ENCODE measurements at places on chromosomes 5 and 9.

- no peaks in the 10 kb centered on the region for H3K4me1 ChIP-seq
- DNase-seq: no peak
- H3K4me3 ChIP-seq: no peak overlapping the region
- peaks cover 2% of the 10 kb centered on the region for H3K27me3 ChIP-seq
Measured at GRCh38 chr9:108182950-108183381, 672.8 kb downstream of the ACTL7B start.

DNA sequence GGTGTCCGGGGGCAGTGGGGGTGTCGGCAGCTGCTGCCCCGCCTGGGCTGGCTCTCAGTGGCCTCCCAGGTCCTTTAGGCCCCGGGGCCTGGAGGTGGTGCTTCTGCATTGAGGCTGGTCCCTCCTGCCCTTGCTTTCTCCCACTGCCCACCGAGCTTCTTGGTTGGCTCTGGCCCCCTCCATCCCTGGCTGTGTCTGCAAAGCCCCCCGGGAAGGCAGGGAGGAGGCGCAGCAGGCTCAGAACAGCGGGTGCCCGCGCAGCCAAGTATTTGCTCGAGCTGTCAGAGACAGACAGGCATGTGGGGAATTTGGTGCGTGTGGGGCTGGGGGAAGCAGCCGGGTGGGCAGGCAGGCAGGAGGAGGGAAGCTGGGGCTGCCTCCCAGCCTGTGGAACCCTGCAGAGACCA is 11.5 kb downstream of the CXXC5 start:
- no peak for DNase-seq
- H3K27ac ChIP-seq: peak overlapping the region; percentile 75
- H3K36me3 ChIP-seq: peaks cover 7% of the 10 kb centered on the region
- peaks cover 76% of the 10 kb centered on the region for H3K4me1 ChIP-seq

- no peaks in the 10 kb centered on the region for H3K4me1 ChIP-seq
- DNase-seq: no peak
- no peaks in the 10 kb centered on the region for H3K36me3 ChIP-seq
Measured at GRCh38 chr5:91343916-91344315, 39.2 kb downstream of the ARRDC3 start.

GRCh38 chr9:2622461-2623287 is 1.1 kb downstream of the VLDLR start:
- peak overlapping the region; percentile 82 for H3K4me3 ChIP-seq
- H3K4me1 ChIP-seq: peaks cover 10% of the 10 kb centered on the region
- H3K27ac ChIP-seq: no peak overlapping the region
- peak; percentile 10 for DNase-seq
- H3K36me3 ChIP-seq: no peaks in the 10 kb centered on the region

GRCh38 chr9:4258320-4259090 is 41.4 kb downstream of the GLIS3 start:
- H3K27me3 ChIP-seq: peaks cover 1% of the 10 kb centered on the region
- H3K27ac ChIP-seq: no peak overlapping the region
- H3K36me3 ChIP-seq: no peaks in the 10 kb centered on the region
- no peak overlapping the region for H3K4me3 ChIP-seq

DNA sequence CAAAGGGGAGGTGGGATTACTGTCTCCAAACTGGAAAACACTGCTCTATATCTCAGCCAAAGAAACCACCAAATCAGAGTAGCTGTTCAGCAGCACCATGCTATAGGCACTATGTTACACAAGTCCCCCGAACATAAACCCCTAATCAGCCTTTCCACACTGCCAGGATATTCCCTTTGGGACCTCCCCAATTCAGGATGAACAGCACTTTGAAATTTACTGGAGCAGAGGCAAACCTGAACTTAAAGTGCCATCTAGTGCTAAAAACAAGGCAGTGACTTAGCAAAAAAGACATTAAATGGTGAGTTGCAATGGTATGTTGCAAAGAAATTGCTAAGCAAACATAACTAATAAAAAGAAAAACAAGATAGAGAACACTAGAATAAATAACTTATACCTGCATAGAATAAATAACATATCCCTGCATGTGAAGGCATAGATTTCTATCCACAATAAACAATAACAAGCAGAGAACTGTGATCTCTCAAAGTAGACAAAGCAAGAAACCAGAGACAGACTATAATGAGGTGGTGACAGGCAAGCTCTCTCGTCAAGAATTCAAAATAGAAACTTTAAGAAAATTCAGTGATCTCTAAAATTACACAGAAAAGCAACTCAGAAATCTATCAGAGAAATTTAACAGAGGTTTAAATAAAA is 584.4 kb upstream of the ACO1 start:
- no peaks in the 10 kb centered on the region for H3K36me3 ChIP-seq
- no peak for DNase-seq
- no peaks in the 10 kb centered on the region for H3K4me1 ChIP-seq
- H3K4me3 ChIP-seq: no peak overlapping the region
- peaks cover 1% of the 10 kb centered on the region for H3K27me3 ChIP-seq

DNA sequence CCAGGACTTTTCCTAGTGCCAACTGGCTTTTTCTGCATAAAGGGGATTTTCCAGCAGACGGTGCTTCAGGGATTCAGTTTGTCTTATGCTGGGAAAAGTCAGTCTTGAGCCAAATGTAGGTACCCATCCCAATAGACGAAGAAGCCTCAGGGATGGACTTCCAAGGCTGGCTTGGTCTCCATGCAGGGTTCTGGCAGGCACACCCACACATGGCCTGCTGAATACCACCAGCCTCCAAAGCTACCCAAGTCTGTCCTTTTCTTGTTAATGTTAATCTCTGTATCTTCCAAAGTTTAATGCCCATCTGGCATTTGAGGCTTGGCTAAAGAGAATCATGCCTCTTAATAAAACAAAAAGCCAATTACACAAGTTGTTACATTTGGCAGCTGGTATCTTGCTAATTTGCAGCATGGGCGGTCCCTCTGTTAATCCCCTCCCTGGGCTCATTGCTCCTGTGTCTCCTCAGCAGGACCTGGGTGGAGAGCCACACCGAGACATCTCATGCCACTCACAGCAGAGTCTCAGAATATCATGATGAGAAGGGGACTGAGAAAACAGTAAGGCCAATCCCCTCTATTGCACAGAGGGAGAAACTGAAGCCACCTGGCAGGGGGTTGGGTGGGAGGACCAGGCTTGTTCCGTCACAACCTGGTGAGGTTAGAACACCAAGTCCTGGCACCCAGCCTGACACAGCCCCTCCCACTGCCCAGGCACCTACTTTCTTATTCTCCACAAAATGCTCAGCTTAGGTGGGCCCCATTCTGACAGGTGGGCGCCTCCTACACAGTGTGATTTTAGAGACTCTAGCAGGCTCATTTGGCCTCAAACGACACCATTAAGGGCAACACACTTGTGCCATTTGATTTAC is 243.2 kb downstream of the FSTL4 start:
- peaks cover 2% of the 10 kb centered on the region for H3K4me1 ChIP-seq
- no peaks in the 10 kb centered on the region for H3K36me3 ChIP-seq
- H3K4me3 ChIP-seq: no peak overlapping the region
- DNase-seq: no peak

- DNase-seq: no peak
- no peak overlapping the region for H3K27ac ChIP-seq
- no peak overlapping the region for H3K4me3 ChIP-seq
- no peaks in the 10 kb centered on the region for H3K4me1 ChIP-seq
- H3K27me3 ChIP-seq: peaks cover 3% of the 10 kb centered on the region
Measured at GRCh38 chr9:115369322-115369957, 251.5 kb upstream of the TNC start.

DNA sequence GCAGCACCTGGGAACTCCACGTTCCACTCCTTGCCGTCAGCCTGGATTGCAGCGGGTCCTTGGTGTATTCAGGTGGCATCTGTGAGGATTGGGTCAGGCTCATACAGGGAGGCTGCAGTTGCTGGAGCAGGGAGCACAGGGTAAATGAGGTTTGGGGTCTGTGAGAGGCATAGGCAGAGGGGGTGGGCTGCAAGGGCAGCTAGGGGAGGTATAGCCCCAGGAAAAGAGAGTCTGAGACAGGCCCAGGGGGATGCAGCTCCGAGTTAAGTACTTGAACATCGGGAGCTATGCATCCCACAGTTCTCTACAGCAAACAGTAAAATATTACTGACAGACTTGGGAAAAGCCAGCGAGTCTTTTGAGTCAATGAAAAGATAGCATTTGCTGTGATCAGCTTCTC is 101.6 kb downstream of the TRIO start:
- peaks cover 40% of the 10 kb centered on the region for H3K4me1 ChIP-seq
- H3K27ac ChIP-seq: peak overlapping the region; percentile 45
- H3K36me3 ChIP-seq: no peaks in the 10 kb centered on the region
- DNase-seq: no peak
- H3K27me3 ChIP-seq: no peaks in the 10 kb centered on the region

DNA sequence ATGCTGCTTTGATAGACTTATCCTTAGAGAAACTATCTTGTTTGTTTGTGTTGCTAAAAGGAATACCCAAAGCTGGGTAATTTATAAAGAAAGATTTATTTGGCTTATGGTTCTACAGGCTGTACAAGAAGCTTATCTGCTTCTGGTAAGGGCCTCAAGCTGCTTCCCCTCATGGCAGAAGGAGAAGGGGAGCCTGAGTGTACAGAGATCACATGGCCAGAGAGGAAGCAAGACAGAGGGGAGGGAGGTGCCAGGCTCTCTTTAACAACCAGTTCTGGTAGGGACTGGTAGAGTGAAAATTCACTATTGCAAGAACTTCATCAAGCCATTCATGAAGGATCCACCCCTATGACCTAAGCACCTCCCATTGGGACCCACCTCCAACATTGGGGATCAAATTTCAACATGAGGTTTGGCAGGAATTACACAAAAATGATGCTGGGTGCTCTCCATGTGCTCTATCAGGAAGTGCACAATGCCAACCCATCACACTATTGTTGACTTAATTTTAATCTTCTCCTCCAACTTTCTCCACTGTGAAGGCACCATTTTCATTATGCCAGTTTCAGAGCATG is 115.1 kb upstream of the SHB start:
- DNase-seq: no peak
- H3K36me3 ChIP-seq: no peaks in the 10 kb centered on the region
- no peak overlapping the region for H3K4me3 ChIP-seq
- no peak overlapping the region for H3K27ac ChIP-seq

Measured in memory B cell (primary cell).